ENCODE measurements at places on chromosomes 7 and 10.

GRCh38 chr10:127619546-127620325, 70.6 kb downstream of the NPS start:
- DNase-seq = no peak

GRCh38 chr7:157619753-157620525, 283.1 kb downstream of the DNAJB6 start:
- no peak for DNase-seq

- no peak for DNase-seq
Measured at GRCh38 chr10:7601023-7601656, 65.6 kb downstream of the ITIH5 start.

DNA sequence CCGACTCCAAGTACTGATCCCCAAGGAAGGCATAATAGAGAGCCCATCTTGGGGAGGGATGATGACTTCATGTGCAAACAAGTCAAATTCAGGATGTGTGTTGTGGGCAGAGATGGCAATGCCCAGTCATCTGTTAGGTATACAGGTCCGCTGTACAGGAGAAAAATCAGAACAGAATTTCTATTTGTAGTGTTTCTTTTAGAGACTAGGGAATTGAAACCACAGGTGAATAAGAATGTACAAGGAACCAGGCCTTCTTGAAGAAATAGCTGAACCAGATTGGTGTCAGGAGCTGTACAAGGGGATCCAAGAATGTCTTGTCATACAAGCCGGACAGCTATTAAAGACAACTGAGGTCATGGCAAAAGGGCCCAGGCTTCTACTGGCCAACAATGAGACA, 147.9 kb downstream of the PFKFB3 start:
- DNase-seq = no peak

DNA sequence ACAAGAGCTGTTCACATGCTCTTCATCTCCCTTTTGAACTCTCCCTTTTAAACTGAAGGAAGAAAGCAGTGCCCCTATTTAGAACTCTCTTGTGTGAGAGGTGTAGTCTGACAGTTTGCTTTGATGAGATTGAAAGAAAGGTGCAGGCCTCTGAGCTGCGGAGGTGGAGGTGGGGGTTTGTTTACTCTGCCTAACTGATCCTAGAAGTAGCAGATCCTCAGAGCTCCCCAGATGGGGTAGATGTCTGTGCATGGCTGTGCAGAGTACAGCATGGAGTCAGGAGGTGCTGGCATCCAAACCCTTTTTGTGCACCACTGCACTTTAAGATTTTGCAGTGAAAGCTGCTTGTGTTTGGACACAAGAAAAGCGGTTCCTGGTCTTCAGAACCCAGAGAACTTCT, 58.3 kb downstream of the MINDY4 start:
- DNase-seq = no peak

GRCh38 chr7:48299580-48300169, 128.4 kb downstream of the ABCA13 start:
- DNase-seq = no peak
